CD4-positive, alpha-beta T cell treated with Interleukin-15 for 4 hours (primary cell): ENCODE measurements at places on chromosomes 12 and 14.

DNA sequence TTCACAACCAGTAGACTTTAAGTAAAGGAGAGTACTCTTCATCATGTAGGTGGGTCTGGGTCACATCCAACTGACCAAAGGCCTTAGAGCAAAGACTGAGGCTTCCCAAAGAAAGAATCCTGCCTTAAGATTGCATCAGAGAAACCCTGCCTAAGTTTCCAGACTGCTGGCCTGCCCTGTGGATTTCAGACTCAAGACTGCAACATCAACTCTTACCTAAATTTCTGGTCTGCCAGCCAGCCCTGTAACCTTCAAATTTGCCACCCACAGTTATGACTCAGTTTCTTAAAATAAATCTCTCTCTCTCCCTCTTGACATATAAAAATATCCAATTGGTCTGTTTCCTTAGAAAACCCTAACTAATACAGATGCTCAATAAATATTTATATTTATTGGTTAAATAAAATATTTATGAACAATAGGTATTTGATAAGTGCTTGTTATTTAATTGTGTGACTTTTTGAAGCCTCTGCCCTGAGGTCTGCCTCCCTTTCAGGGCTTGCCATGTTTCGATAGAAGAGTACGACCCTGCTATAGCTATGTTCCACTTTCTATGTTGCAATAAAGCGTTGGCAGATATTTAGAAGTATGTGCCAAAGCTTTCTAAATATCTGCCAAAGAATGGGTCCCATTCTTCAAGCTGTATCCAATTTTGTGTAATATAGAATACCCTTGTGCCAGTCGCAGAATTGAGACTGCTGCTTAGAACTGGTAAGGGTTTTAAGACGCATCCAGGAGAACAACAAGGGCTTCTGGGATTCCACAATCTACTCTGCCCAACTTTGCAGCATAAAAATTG lies 65.7 kb downstream of the TMEM30B start:
- DNase-seq: no peak

GRCh38 chr14:106843386-106843785 lies 1317.0 kb downstream of the TMEM121 start:
- no peak for DNase-seq

GRCh38 chr14:31190717-31191263 lies 16.8 kb downstream of the HECTD1 start:
- no peak for DNase-seq

GRCh38 chr12:43444940-43445564 lies 107.0 kb downstream of the ADAMTS20 start:
- DNase-seq: peak; percentile 43

GRCh38 chr12:102851246-102851645 lies 65.8 kb downstream of the PAH start:
- no peak for DNase-seq

DNA sequence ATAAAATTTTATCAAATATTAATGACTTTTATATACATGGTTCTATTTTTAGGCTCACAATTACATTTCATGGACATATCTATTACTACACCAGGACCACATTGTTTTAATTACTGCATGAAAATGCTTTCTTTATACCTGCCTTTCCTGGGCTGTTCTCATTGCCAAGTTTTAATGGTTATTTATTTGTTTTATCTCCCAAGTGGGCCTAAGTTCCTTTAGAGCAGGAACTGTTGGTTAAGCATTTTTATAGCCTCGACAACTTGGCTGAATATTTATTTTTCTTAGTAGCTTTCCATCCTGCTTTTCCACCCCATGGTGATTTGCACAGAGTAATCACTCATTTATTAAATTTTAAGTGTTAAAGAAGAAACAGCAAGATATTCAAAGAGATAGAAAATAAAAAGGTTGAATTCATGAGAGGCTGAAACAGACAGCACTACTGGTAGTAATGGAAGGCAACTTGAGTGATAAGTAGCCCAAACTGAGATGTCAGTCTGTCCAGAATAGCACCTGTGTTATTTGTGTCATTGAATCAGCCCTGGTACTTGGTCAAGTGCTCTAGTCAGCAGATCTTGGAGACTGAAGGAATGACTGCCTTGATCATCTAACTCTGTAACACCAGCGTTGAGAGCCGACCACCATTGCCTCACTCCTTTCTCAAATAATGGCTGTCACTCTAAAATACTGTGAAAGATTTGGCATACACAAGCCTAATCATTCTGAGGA lies 119.1 kb upstream of the EGLN3 start:
- no peak for DNase-seq

- DNase-seq: no peak
These were observed 2.7 kb upstream of the BEGAIN start for GRCh38 chr14:100589760-100590469.

DNA sequence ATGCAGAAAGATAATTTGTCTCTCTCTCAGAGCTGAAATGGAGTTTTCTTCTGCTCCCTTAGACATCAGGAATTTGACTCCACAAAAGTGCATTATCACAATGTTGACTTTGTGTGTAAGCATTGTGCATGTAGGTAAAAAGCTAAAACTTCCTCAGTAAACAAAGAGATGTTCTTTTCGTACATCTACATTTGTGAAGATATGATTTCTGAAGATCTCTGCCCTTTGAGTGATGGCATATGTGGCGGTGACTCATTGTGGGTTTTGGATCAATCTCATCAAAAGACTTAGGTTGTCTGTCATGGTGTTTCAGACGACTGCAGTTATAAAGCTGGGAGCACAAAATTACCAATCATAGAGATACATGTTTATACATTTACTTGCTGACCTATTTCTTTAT lies 411.4 kb upstream of the LMO3 start:
- no peak for DNase-seq

- no peak for DNase-seq
These were observed 14.3 kb downstream of the DEGS2 start for GRCh38 chr14:100144996-100145646.

DNA sequence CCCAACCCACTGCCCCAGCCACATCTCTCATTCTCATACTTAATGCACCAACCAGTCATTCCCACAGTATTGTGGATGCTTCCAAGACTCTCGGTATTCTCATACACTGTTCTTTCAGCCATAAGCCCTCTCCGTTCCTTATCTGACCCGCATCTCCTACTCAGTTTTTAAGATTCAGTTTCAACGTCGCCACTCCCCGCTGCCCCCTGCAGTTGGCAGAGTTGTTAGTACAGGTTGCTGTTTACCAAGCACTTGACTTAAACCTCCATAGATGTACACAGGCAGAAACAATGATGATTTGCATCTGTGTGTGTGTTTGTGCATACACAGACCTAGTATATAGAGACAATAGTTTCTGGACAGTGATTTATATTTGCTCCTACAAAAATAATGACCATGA lies 40.2 kb downstream of the PAH start:
- DNase-seq: no peak

DNA sequence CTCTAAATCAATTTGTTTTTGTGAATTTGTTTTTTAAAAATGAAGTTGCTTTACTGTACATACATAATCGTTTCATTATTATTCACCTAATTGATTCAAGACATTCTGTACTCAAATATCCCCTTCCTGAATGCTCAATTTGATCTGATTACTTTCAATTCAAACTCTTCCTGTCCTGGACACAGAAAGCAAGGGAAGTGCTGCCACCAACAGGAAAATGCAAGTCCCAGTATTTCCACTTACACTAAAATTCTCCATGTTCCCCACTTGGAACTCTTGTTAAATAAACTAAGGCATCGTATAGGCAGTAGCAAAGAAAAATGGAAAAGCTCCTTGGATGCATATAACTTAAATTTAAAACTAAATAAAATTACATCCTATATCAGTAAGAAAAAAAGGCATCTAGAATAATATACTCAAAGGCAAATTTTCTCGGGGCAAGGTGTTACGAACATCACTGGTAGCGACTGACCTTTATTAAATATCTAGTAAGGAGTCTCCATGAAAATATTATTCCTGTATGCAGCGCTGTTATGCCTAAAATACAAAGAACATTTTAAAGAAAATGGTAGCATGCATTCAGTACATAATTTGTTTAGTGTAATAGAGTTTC lies 72.0 kb upstream of the DBX2 start:
- DNase-seq: no peak

DNA sequence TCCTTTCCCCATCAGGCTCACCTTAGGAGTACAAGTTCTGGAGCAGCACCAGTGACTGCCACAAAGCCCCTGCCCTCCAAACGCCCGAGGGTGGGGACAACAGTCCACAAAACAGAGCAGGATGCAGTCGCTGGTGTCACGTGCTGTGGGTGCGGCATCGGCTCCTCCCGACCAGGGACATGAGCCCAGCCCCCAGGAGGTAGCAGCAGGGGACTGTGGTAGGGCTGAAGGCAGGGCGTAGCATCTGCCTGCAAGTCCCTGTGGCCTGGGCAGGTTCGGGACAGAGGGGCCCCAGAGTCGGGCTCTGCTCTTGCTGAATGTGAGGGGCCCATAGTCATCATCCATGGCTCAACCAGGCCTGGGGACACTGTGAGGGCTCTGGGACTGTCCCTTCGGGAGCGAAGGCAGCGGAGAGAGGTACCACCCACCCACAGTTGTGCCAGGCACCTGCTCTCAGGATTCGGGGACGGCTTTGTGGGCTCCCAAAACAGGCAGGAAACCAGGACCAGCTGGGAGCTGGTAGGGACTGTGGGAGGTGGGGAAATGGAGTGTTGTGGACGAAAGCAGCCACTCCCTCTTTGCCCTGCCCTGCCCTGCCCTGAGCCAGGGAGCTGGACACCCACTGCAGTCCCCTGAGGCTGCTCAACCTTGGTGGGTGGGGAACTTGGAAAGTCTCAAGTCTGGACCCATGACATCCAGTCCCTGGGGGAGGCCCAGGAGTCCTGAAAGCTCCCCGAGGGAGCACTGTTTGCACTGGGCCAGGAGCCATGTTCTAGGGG lies 30.7 kb downstream of the FBRSL1 start:
- DNase-seq: no peak

DNA sequence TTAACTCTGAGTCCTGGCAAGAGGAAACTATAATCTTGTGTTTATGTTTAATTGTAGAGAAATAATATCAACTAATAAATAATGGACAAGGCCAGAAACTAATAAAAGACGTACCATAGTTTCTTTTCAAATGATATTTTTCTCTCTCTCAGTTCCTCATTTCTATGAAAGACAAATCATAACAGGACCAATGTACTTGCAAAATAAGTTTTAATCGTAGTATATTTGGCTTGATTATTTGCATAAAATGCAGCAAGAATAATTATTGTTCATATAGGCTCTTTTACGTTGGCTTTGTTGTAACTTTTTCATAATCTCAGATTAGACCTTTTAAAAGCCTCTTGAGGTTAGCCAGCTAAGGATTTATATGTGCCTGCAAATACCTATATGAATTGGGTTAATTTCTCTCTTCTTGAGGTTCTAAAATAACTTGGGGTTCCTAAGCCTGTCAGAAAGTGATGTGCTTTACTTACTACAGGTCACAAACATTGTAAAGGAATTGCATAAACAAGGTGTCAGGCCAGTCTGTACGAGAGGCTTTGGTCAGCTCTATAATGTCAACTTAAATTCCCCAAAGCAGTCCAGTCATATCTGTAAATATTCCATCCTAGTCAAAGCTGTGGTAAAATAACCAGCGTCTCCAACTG lies 152.8 kb upstream of the PTPRQ start:
- no peak for DNase-seq

DNA sequence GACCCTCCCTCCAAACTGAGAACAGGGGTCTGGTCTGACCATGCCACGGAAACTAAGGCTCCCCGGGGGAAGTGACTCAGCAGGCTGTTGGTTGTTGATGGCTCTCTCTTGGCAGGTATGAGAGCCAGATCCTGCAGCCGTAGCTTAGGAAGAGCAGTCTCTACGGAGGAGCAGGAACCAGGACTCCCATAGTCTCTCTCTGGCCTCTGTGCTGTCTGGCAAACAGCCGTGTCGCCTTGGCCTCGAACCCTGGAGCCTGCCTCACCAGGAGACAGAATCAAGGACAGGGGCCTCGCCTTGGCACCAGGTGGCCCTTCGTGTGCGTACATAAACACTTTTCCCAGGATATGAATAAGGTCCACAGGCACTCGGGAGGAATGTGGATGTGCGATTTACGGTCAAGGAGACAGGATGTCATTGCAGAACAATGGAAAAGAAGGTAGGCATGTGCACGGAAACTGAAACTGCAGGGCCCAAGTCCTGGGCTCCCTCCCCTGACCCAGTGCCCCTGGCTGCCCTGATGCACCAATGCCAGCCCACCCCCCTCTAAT lies 7.9 kb downstream of the VWF start:
- no peak for DNase-seq

GRCh38 chr12:64081008-64081404 lies 141.1 kb downstream of the KICS2 start:
- no peak for DNase-seq

GRCh38 chr14:50088117-50088515 lies 28.3 kb downstream of the VCPKMT start:
- DNase-seq: no peak
